ENCODE measurements at places on chromosomes 5 and 9. TPM values are rescaled to one million over a fixed set of nuclear protein-coding genes. Genes with fewer than 3 reads are reported as not detected.

TLR4 gene
- total RNA-seq, result 1.0 TPM

TBCA gene
- 132 TPM for total RNA-seq

PITX1 gene
- 689 TPM for total RNA-seq

CCL27 gene
- total RNA-seq, result 0.20 TPM

CD72 gene
- 0.52 TPM for total RNA-seq

RORB gene
- total RNA-seq, result 0.08 TPM

RNF180 gene
- total RNA-seq, result 2.8 TPM

CACFD1 gene
- 7.4 TPM for total RNA-seq

OBP2B gene
- total RNA-seq, result not detected

PCA3 gene
- not detected for total RNA-seq

NTNG2 gene
- total RNA-seq, result 0.24 TPM

CDC14B gene
- total RNA-seq, result 7.0 TPM

SLC34A1 gene
- total RNA-seq, result 0.60 TPM

GRCh38 chr5:95862671-95863382 is 40.3 kb upstream of the GLRX start:
- ATAC-seq, result no peak

- no peak for ATAC-seq
These were observed 170.0 kb downstream of the CCDC171 start for GRCh38 chr9:15722888-15723287.

GRCh38 chr9:135724186-135724787 is 22.3 kb downstream of the KCNT1 start:
- ATAC-seq, result no peak

- peak; percentile 47 for ATAC-seq
These were observed 727 bp upstream of the ADRB2 start for GRCh38 chr5:148825716-148826052.

- no peak for ATAC-seq
These were observed 27.6 kb upstream of the CCDC112 start for GRCh38 chr5:115324021-115324420.

DNA sequence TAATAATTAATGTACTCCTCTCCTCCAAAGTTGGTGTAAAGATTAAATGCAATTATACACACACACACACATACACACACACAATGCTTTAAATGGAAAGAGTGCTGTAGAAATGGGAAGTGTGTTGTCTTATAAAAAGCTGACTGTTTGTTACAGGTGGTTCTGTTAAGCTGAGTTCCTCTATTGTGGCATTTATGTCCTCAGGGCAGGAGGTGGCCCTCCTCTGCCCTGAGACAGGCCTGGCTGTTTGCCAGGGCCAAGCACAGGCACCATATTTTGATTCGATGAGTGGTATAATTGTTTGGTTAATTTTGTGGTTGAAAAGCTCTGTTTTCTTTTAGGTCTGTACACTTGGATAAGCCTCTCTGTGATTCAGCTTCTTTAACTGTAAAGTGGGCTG is 573.9 kb downstream of the KIF4B start:
- no peak for ATAC-seq

GRCh38 chr5:145943674-145944121 is 7.3 kb downstream of the SH3RF2 start:
- peak; percentile 22 for ATAC-seq

- no peak for ATAC-seq
These were observed 23.8 kb upstream of the TDRD7 start for GRCh38 chr9:97387936-97388684.

- ATAC-seq, result no peak
These were observed 9.7 kb downstream of the NREP start for GRCh38 chr5:111747337-111747736.

GRCh38 chr9:29078063-29078666 is 1504.9 kb upstream of the C9orf72 start:
- ATAC-seq, result peak; percentile 76

DNA sequence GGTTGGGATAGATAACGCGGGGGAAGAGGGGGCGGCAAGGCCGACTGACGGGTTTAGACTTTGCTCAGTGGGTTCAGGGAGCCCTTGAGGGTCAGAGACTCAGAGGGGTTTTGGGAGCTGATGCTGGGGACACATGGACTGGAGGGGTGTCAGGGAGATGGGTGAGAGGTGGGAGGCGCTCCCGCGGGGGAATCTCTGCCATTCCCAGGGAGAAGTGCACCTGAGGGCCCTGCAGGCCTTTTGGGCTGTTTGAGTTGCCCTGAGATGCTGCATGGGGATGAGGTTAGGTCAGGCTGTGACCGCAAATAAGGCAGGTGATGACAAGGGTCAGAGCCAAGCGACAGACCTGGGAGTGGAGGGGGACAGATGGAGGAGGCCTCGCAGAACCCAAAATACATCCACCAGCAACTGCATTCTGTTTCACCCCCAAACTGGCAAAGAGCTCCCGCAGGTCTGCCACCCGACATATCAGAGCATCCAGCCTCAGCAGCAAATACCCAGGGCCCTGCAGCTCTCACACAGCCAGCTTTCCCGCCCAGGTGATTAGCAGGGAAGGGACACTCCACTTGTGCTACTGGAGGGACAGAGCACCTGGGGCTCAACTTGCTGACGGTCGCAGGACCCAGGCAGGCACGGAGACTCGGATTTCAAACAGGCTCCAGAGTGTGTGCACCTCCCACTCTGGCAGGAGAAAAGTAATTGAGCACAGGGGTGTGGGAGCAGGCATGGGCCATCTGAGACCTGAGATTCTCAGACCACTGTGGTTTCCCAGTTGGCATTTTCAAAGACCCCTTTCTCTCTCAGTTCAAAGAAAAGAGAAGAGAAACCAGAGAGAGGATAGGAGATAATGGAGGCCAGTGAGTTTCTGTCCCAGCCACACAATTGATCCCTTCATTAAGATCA is 26.4 kb downstream of the TMOD1 start:
- no peak for ATAC-seq

DNA sequence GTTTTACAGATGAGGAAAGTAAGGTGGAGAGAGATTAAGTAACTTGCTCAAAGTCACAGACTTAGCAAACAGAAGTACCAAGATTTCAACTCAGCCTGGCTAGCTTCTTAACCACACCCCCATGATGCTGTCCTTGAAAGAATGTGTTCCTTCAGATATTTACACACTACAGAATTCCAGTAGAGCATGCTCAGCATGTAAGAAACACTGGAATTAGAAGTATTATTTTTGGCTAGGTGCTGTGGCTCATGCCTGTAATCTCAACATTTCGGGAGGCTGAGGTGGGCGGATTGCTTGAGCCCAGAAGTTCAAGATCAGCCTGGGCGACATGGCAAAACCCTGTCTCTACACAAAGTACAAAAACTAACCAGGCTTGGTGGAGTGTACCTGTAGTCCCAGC is 142.4 kb downstream of the EDIL3 start:
- no peak for ATAC-seq

DNA sequence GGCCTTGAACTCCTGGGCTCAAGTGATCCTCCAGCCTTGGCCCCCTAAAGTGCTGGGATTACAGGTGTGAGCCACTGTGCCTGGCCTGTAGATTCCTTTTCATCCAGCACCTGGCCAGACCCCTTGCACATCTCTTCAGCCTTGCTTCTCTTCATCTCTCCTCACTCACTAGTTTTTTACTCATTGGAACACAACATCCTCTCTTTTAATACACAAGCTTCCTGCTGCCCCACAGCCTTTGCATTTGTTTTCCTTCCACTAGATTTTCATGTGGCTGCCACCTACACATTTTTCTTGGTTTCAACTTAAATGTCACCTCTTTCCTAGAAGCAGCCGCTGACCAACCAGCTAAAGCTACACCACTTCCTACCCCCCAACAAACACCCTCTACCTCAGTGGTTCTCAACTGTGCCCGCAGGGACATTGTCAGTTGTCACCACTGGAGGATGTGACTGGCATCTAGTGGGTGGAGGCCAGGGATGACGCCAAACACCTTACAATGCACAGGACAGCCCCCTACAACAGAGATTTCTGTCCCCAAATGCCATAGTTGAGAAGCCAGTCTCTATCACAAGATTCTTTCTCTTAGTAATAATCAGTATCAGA is 33.7 kb downstream of the HAVCR1 start:
- ATAC-seq, result no peak

DNA sequence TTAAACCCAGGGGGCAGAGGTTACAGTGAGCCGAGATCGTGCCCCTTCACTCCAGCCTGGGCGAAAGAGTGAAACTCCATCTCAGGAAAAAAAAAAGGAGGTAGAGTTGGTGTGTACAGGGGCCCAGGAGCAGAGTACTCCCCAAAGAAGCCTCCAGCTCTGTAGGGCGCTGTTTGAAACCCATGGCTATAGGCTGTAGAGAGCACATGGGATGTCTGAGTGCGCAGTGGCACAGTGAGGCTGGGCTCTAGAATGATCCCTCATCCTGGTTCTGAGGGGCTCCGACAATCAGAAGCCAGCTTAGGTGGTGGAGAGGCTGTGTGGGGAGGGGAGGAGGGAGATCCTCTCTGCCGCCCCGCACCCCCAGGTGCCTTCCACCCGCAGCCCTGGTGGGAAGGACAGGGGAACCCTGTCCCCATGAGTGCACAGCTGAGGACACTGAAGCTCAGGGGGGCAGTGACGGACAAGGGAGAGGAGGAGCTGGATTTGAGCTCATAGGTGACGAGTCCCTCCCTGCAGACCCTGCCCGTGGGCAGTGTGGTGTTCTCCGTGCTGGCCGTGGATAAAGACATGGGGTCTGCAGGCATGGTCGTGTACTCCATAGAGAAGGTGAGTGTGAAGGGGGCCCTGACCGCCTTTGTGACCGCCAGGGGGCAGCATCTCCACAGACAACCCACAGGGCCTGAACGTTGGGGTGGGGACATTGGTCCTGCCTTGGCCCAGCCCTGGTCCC is 24.6 kb downstream of the CDHR2 start:
- ATAC-seq, result peak; percentile 54

GRCh38 chr5:7894860-7895259 is 25.9 kb downstream of the MTRR start:
- ATAC-seq, result no peak

GRCh38 chr5:178069909-178070308 is 43.4 kb upstream of the N4BP3 start:
- peak; percentile 74 for ATAC-seq

DNA sequence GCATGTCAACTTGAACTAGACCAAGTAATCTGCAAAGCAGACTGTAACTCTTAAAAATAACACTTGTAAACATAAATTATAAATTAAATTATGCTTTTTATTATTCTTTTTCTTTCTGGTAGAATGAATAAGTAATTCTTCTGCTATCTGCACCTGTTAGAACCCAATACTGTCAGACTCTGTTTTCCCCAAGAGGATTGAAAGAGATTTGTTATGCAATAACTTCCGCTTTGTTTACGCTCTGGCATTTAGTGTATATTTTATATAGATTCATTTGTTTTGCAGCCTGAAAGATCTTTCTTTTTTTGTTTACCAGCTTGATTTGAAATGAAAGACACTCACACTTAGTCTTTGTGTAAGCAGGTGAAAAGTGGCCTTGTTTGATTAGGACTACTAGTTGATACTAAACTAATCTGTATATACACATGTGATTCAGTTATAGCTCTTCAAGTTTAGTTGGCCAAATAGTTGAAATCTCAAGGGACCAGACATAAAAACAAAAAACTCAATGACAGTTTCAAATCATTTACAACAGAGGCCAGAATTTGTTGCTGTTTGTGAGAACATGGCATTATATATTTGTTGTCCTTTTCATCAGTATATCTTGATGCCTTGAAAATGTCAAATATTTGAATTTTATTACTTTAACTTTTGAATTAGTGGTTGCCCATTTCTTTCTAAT is 155.8 kb downstream of the PBX3 start:
- no peak for ATAC-seq

DNA sequence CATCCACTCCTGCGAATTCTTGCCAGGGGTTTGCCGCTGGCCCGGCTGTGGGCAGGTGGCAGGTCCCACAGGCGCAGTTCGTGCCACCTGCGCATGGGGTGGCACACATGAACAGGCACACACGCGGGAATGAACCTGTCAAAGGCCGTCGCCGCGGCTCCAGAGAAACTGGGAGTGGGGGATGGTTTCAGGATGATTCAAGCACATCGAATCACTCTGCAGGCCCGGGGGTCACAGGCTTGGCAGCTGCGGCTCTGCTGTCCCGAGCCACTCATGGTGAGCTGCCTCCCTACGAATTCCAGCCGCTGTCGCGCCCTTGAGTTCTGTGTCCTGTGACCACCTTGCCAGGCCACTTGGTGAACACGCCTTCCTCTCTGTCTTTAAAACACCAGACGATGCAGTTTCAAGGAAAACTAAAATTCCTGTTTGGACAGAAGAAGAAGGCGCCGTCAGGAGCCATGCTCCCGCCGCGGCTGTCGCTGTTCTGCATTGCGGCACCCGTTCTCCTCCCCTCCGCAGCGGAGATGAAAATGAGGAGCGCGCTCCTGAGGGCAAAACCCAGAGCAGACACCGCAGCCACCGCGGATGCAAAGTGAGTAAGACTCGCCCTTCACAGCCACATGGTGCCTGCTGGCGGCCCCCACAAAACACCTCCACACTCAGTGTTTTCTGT is 15.4 kb upstream of the EXOC3 start:
- no peak for ATAC-seq

- no peak for ATAC-seq
These were observed 211.2 kb downstream of the GOLPH3 start for GRCh38 chr5:31962871-31963307.

DNA sequence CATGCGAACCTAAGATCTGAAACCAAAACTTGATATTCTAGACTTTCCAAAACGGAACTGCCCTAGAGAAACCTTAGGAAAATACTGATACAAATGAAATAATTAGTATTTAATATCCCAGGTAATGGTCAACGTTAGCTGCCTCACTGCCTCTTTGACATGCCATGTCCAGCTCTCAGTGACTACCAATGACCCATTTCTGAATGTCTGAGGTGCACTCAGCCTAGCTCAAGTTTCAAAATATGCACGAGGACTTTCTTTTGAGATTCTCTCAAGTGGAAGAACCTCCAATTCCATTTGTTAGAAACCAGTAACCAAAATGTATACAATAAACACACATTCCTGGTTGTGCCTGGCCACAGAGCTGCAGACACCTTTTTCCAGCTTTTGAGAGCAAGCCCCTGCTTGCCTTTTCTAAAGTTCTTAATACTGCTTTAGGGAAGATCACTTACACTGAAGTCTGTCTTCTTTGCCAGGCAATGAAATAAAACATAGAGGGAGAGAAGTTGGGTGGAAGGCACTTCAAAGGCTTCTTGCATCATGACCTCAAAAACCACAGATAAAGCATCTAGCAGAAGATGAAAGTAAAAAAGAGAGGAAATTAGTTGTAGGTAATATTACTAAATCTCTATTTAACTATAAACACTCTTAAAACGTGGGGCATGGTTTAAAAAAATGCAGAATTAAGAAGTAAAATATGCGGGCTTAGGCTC is 87.9 kb downstream of the MRPS27 start:
- peak; percentile 36 for ATAC-seq

DNA sequence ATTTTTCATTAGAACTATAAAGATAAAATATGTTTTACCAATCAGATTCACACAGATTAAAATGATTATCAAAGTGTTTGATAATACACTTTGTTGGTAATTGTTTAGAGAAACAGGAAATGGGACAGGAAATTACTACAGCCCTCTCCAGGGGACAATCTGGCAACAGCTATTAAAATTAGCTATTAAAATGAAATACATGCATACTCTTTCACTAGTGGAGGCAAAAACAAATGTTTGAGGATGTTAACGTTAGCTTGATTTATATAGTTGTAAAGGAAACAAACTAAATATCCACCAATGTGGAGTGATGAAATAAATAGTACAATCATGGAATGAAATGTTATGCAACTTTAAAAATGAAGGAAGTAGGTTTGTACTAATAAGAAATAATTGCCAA is 53.7 kb downstream of the TARS1 start:
- no peak for ATAC-seq
